Esophagus muscularis mucosa (tissue), 4 donors: ENCODE measurements at places on chromosomes 2 and 18. TPM values are rescaled to one million over a fixed set of nuclear protein-coding genes. Genes with fewer than 3 reads are reported as not detected.

- H3K4me1 ChIP-seq, result no peaks in the 10 kb centered on the region
- H3K27ac ChIP-seq, result no peak overlapping the region
- no peaks in the 10 kb centered on the region for H3K36me3 ChIP-seq
- DNase-seq, result no peak
Measured at GRCh38 chr2:170321526-170321925, 143.6 kb downstream of the MYO3B start.

DNA sequence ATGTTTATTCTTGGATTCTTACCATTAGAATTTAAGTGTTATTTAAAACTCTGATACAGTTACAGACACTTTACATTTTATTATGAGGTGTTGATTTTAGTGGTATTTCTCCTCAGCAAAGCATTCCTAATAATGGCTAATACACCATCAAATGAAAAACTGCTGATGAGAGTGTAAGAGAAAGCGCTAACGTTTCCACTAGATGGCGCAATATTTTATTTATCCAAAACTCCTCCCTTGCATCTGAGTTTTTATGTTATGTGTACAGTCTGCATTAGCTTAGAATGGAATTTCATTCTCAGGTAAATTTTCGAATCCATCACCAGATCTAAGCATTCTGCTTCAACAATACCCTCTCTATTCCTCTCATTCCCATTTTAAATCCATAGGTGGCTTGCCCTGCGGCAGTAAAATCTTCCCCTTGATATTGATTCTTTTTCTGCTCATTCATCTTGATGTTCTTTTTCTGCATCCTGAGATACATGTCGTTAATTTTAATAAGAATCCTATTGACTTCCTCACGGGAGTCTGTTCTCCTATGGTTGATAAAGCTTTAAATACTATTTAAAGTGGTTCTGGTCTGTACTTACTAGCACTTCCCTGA is 53.9 kb downstream of the PRKRA start:
- DNase-seq, result no peak
- H3K4me3 ChIP-seq, result no peak overlapping the region
- H3K4me1 ChIP-seq, result no peaks in the 10 kb centered on the region
- no peak overlapping the region for H3K27ac ChIP-seq

Gene TFPI
- total RNA-seq, result 93.1 TPM

- H3K4me3 ChIP-seq, result no peak overlapping the region
- H3K4me1 ChIP-seq, result peaks cover 5% of the 10 kb centered on the region
- no peak for DNase-seq
- H3K27me3 ChIP-seq, result no peaks in the 10 kb centered on the region
- H3K36me3 ChIP-seq, result no peaks in the 10 kb centered on the region
- no peak overlapping the region for H3K27ac ChIP-seq
Measured at GRCh38 chr2:168439536-168439935, 16.5 kb upstream of the CERS6 start.

Gene RHOB
- 809 TPM for total RNA-seq

GRCh38 chr2:24313744-24314632 is 46.3 kb downstream of the ITSN2 start:
- no peak overlapping the region for H3K27ac ChIP-seq
- H3K4me1 ChIP-seq, result peaks cover 15% of the 10 kb centered on the region
- DNase-seq, result no peak
- H3K27me3 ChIP-seq, result no peaks in the 10 kb centered on the region
- peaks cover 14% of the 10 kb centered on the region for H3K36me3 ChIP-seq

- no peaks in the 10 kb centered on the region for H3K36me3 ChIP-seq
- H3K4me1 ChIP-seq, result peaks cover 34% of the 10 kb centered on the region
- no peaks in the 10 kb centered on the region for H3K27me3 ChIP-seq
- H3K4me3 ChIP-seq, result no peak overlapping the region
- H3K27ac ChIP-seq, result no peak overlapping the region
Measured at GRCh38 chr2:200373231-200373630, 66.7 kb downstream of the SPATS2L start.

GRCh38 chr2:9991221-9991620 is 39.7 kb downstream of the GRHL1 start:
- no peaks in the 10 kb centered on the region for H3K36me3 ChIP-seq
- no peak for DNase-seq
- no peak overlapping the region for H3K4me3 ChIP-seq
- H3K27me3 ChIP-seq, result no peaks in the 10 kb centered on the region
- H3K4me1 ChIP-seq, result peaks cover 16% of the 10 kb centered on the region
- H3K27ac ChIP-seq, result no peak overlapping the region

DNA sequence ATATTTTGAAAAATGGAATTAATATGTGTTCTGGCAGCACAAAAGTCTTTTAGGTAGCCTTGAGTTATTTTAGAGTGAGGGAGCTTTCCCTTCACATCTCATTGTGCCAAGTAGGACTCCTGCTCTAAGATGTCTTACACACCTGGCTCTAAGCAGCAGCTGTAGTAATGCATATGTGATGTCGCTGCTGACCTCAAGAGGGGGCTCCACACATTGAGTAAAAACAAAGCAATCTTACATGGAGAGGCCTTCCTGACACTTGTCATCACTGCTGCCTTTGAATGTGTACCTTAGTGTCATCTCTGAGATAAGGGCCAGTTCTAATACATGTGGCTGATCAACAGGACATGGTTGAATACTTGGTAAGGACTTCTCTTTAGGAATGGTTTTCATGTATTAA is 75.8 kb downstream of the ACTR3 start:
- no peak overlapping the region for H3K27ac ChIP-seq
- H3K4me1 ChIP-seq, result no peaks in the 10 kb centered on the region
- no peaks in the 10 kb centered on the region for H3K36me3 ChIP-seq
- no peak for DNase-seq
- H3K27me3 ChIP-seq, result no peaks in the 10 kb centered on the region
- H3K4me3 ChIP-seq, result no peak overlapping the region

DNA sequence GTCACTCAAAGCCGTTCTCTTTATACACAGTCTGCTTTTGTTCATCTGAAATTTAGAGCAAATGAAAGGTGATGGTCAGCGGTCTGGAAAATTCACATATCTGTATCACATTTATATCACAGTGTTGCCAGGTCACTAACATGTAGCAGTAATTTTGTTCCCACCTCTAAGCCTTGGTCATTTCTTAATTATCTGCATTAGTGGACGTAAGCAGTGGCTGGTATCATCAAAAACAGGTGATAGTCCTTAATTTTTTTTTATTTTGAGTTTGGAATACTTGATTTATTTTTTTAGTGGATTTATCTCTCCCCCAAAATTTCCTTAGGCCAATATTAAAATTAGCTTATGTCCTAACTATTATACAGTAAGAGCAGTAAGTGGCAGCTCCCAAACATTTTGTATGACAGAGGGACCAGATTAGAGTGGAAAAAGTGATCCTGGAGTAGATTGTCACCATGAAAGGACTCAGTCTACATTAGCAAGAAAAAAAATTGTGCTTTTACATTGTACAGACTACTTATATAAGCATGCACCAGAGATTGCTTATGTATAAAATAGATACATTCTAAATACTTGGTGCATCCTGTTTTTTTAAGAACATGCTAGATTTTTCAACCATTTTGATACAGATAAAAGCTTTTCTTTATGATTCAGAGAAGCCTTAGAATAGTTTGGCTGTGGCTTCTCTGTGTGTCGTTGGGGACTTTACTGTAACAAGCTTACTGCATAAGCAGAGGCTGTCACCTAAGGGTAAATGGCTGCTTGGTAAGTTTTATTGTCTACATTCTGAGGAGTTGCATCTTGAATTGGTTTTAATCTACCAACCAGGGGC is 65.0 kb downstream of the MAPRE2 start:
- H3K4me1 ChIP-seq, result no peaks in the 10 kb centered on the region
- no peak for DNase-seq
- peaks cover 20% of the 10 kb centered on the region for H3K36me3 ChIP-seq

DNA sequence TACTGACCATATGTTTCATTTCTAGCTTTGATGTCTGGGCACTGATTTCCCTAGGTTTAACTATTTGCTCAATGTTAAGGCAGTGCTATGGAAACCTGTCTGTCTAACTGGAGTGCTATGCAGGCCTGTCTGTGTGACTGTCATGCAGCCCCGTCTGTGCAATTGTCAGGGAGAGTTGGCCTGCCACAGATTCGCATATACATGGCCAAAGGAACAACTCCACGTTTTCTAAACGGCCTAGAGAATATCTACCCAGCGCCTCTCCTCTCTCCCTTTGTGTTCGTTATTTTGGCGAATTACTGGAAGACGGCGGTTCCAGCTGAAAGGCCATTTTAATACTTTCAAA is 59.6 kb upstream of the PSME4 start:
- no peak overlapping the region for H3K27ac ChIP-seq
- no peaks in the 10 kb centered on the region for H3K36me3 ChIP-seq
- H3K4me1 ChIP-seq, result peaks cover 6% of the 10 kb centered on the region
- H3K27me3 ChIP-seq, result no peaks in the 10 kb centered on the region

- no peak overlapping the region for H3K4me3 ChIP-seq
- peaks cover 46% of the 10 kb centered on the region for H3K4me1 ChIP-seq
- no peak for DNase-seq
Measured at GRCh38 chr2:48343571-48344440, 186.1 kb upstream of the STON1 start.
